ENCODE measurements at places on chromosomes 1 and 21.
A peak's percentile ranks its signal among the peaks of the same experiment; 100 is the strongest.

- DNase-seq = no peak
These were observed 13.9 kb upstream of the TRIM33 start for GRCh38 chr1:114524944-114525343.

DNA sequence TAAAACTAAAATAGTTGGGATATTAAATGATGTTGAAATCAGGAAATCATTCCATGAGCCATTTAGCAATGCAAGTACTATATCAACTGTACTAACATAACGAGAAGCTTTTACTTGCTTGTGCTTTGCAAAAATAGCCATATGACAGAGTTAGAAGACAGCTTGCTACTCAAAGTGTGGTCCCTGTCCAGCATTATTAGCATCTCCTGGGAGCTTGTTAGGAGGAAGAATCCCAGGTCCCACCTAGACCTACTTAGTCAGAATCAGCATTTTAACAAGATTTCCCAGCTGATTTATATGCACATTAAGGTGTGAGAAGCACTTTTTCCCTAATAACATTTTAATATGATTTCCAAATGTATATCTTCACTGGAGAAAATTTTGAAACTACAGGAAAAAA, 4.7 kb downstream of the PRKACB start:
- DNase-seq = no peak

GRCh38 chr21:38538353-38538752, 40.1 kb upstream of the ERG start:
- DNase-seq = no peak

GRCh38 chr1:11279152-11279551, 6.2 kb downstream of the UBIAD1 start:
- no peak for DNase-seq

GRCh38 chr1:159370855-159371254, 61.1 kb upstream of the OR10J4 start:
- DNase-seq = no peak

GRCh38 chr1:96370757-96371156, 350.8 kb upstream of the PTBP2 start:
- no peak for DNase-seq

DNA sequence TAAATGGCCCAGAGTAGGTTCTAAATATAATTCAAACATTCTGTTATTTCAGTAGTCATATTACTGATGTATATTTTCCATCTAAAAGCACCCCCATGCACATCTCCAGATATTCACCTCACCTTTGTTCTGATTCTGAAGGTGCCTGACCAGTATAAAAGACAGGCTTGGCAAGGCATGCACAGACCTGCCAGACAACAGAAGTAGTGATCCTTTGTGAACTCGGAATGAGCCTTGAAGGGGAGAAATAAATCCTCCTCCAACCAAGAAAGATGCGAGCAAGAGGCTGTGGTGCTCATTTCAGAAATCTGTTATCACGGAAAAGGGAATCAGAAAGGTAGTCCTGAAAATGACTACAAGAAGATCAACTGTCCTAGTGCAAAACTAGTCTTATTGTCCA, 287.3 kb downstream of the VAV3 start:
- no peak for DNase-seq

GRCh38 chr1:112332176-112333150, 63.6 kb upstream of the CTTNBP2NL start:
- no peak for DNase-seq

DNA sequence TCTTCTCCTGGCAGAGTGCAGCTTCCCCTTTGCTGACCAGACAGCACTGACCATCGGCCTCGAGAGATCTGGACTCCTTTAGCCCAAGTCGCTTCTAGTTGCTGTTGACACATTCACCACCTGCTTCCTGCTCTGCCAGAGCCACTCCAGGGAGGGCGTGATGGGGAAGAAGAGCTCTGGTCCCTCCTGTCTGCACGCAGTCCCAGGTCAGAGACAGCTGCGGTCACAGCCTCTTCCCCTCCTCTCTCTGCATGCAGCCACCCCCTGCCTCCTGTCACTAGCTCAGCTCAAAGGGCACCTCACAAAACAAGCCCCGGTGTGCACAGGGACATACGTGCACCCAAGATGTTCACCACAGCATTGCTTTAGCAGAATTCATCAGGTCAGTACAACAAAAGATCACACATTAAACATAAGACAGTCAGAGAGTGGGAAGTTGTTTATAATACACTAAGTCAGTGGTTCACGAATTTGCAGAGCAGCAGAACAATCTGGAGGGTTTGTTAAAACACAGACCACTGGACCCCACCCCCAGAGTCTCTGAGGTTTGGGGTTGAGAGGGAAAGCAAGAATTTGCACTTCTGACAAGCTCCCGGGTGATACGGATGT, 132.9 kb downstream of the SYF2 start:
- DNase-seq = peak; percentile 3

Measured in stimulated activated naive CD4-positive, alpha-beta T cell treated with Interleukin-2 at 50 U/mL for 16 hours (primary cell).